A549 treated with dexamethasone at 1 μM for 4 hours (cell line): ENCODE measurements at places on chromosomes 4 and X. TPM values are rescaled to one million over a fixed set of nuclear protein-coding genes. Genes with fewer than 3 reads are reported as not detected.

The RPS6KA6 gene
- total RNA-seq, result 3.7 to 7.1 TPM (median 5.7 TPM) in 5 replicates

The UGT2B7 gene
- total RNA-seq, result 0.18 to 0.53 TPM (median 0.28 TPM) in 5 replicates

The CASP6 gene
- 13.4 to 17.5 TPM (median 13.9 TPM) in 5 replicates for total RNA-seq

The DCAF4L1 gene
- 0.07 to 0.15 TPM (median 0.13 TPM) in 5 replicates for total RNA-seq

The MAN2B2 gene
- 7.8 to 13.2 TPM (median 11.4 TPM) in 5 replicates for total RNA-seq

The HPRT1 gene
- total RNA-seq, result 103 to 133 TPM (median 109 TPM) in 5 replicates

The GYPE gene
- total RNA-seq, result not detected in 5 replicates

The HTN1 gene
- 0.02 TPM in 1 of 5 replicates, not detected in the others for total RNA-seq

The GPR143 gene
- 0.23 to 0.42 TPM (median 0.27 TPM) in 5 replicates for total RNA-seq

The PHOX2B gene
- 0.02 to 0.07 TPM in 2 of 5 replicates, not detected in the others for total RNA-seq

The ITM2A gene
- total RNA-seq, result 0.07 TPM in 1 of 5 replicates, not detected in the others

The SH3BGRL gene
- total RNA-seq, result 40.0 to 51.0 TPM (median 45.0 TPM) in 5 replicates

The ABCD1 gene
- 2.6 to 4.7 TPM (median 4.2 TPM) in 5 replicates for total RNA-seq

The SORCS2 gene
- 3.8 to 5.8 TPM (median 5.0 TPM) in 5 replicates for total RNA-seq

The C4orf33 gene
- 3.8 to 6.5 TPM (median 4.0 TPM) in 5 replicates for total RNA-seq

The CXCL9 gene
- not detected in 5 replicates for total RNA-seq

The SCARB2 gene
- 44.3 to 61.8 TPM (median 53.6 TPM) in 5 replicates for total RNA-seq

The SSX4 gene
- not detected in 5 replicates for total RNA-seq

The GLOD5 gene
- total RNA-seq, result not detected in 5 replicates

The AKAP4 gene
- total RNA-seq, result not detected in 5 replicates

The IQCM gene
- total RNA-seq, result not detected in 5 replicates

The TMPRSS11D gene
- total RNA-seq, result not detected in 5 replicates

The ETDA gene
- total RNA-seq, result not detected in 5 replicates

The CC2D2A gene
- 11.3 to 13.9 TPM (median 12.4 TPM) in 5 replicates for total RNA-seq

The YY2 gene
- total RNA-seq, result 1.8 to 2.5 TPM (median 2.1 TPM) in 5 replicates

The RTL9 gene
- total RNA-seq, result 0.06 to 0.15 TPM (median 0.12 TPM) in 5 replicates

The PABPC4L gene
- total RNA-seq, result 0.05 to 0.09 TPM (median 0.06 TPM) in 5 replicates

The GK2 gene
- not detected in 5 replicates for total RNA-seq

The RAB33A gene
- 0.11 to 0.19 TPM (median 0.17 TPM) in 5 replicates for total RNA-seq

The KLHL8 gene
- total RNA-seq, result 4.2 to 6.2 TPM (median 5.8 TPM) in 5 replicates

The UGT8 gene
- 0.10 to 0.25 TPM (median 0.12 TPM) in 5 replicates for total RNA-seq

The FGF13 gene
- total RNA-seq, result 0.05 to 0.06 TPM in 2 of 5 replicates, not detected in the others

The BMX gene
- total RNA-seq, result not detected in 5 replicates

The NR3C2 gene
- total RNA-seq, result 0.02 TPM in 1 of 5 replicates, not detected in the others

The TMPRSS11E gene
- 0.03 to 0.06 TPM in 2 of 5 replicates, not detected in the others for total RNA-seq

The STBD1 gene
- total RNA-seq, result 11.9 to 13.8 TPM (median 13.3 TPM) in 5 replicates

The UCHL1 gene
- 837 to 972 TPM (median 857 TPM) in 5 replicates for total RNA-seq

The TRO gene
- total RNA-seq, result 0.54 to 0.87 TPM (median 0.71 TPM) in 5 replicates

The LCORL gene
- total RNA-seq, result 2.9 to 5.4 TPM (median 4.3 TPM) in 5 replicates

The SEC24B gene
- 16.0 to 25.6 TPM (median 23.0 TPM) in 5 replicates for total RNA-seq

The FRG2 gene
- 0.05 to 0.08 TPM (median 0.07 TPM) in 3 of 5 replicates, not detected in the others for total RNA-seq

The AVPR2 gene
- 0.05 TPM in 1 of 5 replicates, not detected in the others for total RNA-seq

The H2BW1 gene
- not detected in 5 replicates for total RNA-seq

The ZFP92 gene
- 0.50 to 0.71 TPM (median 0.56 TPM) in 5 replicates for total RNA-seq

The LIMCH1 gene
- total RNA-seq, result 43.2 to 62.2 TPM (median 55.2 TPM) in 5 replicates

The POLR2B gene
- 66.0 to 75.2 TPM (median 68.3 TPM) in 5 replicates for total RNA-seq

The MCF2 gene
- total RNA-seq, result 0.07 to 0.11 TPM (median 0.07 TPM) in 3 of 5 replicates, not detected in the others

The CT45A10 gene
- total RNA-seq, result 0.21 to 0.55 TPM (median 0.44 TPM) in 4 of 5 replicates, not detected in the other

The SPANXN3 gene
- total RNA-seq, result not detected in 5 replicates

The RHOXF1 gene
- not detected in 5 replicates for total RNA-seq

The EBP gene
- total RNA-seq, result 126 to 150 TPM (median 136 TPM) in 5 replicates

The IL2 gene
- total RNA-seq, result not detected in 5 replicates

The DDX60 gene
- 2.0 to 3.1 TPM (median 2.6 TPM) in 5 replicates for total RNA-seq

The TNIP3 gene
- total RNA-seq, result 0.07 to 0.43 TPM (median 0.24 TPM) in 5 replicates

The DHX15 gene
- 96.5 to 109 TPM (median 101 TPM) in 5 replicates for total RNA-seq

The NAA11 gene
- total RNA-seq, result not detected in 5 replicates

The ZNF157 gene
- total RNA-seq, result 0.05 TPM in 2 of 5 replicates, not detected in the others

The ARHGAP24 gene
- 3.0 to 4.8 TPM (median 3.7 TPM) in 5 replicates for total RNA-seq
